ENCODE measurements at places on chromosomes 12 and 14.

- no peak for DNase-seq
Measured at GRCh38 chr14:97328743-97329142, 531.6 kb downstream of the VRK1 start.

GRCh38 chr14:21278632-21279031 is 1.3 kb upstream of the RPGRIP1 start:
- DNase-seq: no peak

- no peak for DNase-seq
Measured at GRCh38 chr12:80752464-80752863, 35.8 kb downstream of the MYF5 start.

DNA sequence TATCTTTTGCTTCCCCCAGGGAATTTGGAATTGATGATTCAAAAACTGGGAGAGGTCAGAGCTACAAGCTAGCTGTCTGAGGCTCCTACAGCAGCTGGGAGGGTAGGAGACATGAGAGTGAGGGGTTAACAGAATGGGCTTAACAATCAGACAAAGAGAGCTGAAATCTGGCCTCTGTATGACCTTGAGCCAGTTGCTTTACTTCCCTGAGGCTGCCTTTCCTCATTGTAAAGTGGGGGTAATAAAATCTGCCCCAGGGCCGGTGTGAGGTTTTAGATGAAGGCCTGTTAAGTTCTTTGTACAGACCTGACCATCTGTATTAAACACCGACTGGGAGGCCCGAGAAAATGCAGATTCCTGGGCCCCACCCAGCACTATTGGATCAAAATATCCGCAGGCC is 164.3 kb upstream of the NOS1 start:
- no peak for DNase-seq

DNA sequence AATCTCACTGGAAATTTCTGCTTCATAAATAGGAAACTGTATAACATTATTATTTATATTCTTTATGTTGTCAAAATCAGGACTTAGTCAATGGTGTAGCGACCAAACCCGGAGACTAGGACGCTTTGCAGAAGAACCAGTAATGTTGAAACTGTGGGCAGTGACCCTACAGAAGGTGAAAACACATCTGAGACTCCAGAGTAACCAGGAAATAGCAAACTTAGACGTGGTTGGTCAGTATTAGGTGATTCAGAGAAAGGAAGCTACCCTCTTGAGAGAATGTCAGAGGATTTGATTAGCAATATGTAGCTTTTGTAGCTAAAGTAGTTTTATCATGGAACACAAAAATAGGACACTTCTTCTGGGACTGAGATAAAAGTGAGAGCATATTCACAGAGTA is 381.9 kb downstream of the SLC16A7 start:
- DNase-seq: no peak

GRCh38 chr12:15532364-15532977 is 210.2 kb downstream of the PTPRO start:
- DNase-seq: peak; percentile 83

DNA sequence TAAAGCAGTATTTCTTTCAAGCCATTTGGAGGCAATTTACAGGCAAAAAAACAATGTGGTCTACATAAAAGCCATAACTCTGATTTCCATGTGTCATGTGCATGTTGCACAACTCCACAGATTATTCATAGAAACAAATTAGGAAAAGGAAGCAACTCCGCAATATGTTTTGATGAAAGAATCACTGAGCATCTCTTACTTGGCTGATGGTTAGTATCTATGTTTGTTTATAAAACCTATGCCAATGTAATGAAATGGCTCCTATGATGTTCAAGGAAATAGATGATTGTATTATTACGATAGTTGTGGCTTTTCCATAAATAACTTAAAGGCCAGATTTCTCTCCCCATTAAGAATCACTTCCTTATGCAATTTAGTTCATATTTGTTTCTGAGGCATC is 373.7 kb downstream of the CCDC91 start:
- peak; percentile 62 for DNase-seq

GRCh38 chr12:93827669-93828068 is 150.5 kb downstream of the CRADD start:
- DNase-seq: no peak

DNA sequence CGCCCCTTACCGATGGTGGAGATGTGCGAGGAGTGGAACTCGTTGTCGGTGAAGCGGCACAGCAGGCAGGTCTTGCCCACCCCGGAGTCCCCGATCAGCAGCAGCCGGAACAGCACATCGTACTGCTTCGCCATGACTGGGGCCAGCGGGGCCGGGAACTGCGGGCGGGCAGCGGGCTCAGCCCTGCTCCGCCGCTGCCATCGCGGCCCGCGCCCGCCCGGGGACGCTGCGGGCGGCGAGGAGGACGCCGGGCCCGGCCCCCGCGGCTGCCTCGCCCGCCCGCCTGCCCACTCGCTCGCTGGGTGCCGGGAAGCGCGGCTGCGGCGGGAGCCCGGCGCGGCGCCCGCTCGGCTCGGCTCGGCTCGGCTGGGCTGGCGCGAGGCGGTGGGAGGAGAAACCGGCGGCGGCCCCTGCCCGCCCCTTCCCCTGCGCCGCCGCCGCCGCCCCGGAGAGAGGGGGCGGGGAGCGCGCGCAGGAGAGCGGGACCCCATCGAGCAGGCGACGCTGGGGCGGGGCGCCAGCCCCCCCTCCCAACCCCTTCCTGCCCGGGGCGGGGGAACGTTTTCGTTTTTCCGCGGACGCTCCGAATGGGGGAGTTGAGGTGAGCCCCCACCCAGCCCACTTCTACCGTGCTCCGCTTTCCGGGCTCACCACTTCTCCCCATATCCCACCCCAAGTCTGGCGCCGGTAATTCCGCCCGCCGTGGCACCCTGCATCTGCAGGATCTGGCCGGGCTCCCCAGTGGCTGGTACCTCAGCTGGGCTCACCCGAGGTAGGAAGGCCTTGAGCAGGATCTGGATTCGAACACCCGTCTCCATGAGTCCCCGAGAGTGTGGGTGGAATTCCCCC is at the start of gene RAB15:
RAB15 (minus strand) TSS at position 394 of the 849 bp plus-strand sequence; CDS start at position 134, 260 bp downstream.
- no peak for DNase-seq

GRCh38 chr12:75892731-75893408 is 138.7 kb downstream of the PHLDA1 start:
- DNase-seq: peak; percentile 62

GRCh38 chr12:120584343-120585149 is 3.3 kb upstream of the POP5 start:
- no peak for DNase-seq

DNA sequence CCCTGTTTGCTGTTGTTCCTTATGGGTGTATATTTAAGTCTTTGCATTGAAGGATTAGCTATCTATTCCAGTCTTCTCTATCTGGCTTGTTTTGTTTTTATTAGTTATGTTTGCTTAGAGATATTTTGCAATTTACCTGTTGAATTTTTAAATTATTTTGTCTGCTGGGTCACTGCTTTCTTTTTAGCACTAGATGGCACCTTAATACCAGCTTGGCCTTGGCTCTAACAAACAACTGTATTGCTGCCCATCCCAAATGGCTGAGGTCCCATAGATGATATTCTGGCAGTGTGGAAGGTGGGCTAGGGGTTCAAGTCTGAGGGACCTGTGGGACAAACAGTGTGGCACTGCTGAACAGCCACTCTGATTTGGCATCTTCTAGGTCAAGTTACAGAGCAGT is 144.0 kb upstream of the FBXO33 start:
- no peak for DNase-seq

DNA sequence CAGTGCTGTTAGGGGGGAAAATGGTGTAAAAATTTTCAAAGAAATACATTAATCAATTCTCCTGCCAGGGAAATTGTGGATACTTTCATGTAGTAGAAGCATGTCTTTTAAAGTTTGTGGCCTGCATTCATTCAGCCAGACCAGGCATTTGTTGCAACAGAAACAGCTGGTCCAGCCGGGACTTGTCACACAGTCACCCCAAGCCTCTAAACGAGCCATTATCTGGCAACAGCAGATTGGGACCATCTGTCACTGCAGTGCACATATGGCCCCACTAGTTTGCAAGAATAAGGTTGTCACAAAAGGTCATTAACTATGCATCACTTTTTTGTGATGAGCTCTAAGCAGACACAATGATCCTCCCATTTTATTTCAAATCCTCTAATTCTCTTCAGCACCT is 193.9 kb downstream of the PHLDA1 start:
- no peak for DNase-seq

DNA sequence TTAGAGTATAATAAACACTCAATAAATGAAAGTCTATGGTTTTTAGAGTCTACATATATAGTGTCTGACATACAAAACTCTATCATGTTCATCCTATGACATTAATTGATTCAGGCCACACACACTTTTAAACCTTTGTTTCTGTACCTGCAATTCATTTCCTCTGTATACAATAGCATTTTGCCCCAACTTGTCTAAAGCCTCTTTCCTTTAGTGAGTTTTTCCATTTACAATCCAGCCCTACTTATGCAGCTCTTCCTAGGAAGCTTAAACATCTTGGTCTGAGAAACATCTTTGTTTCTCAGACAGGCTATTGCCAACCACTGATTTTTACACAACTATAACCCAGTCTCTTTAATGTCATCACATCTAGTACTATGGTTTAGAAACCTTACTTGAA is 214.7 kb upstream of the SLC16A7 start:
- no peak for DNase-seq

GRCh38 chr14:49962621-49963020 is 69.7 kb downstream of the ARF6 start:
- no peak for DNase-seq

DNA sequence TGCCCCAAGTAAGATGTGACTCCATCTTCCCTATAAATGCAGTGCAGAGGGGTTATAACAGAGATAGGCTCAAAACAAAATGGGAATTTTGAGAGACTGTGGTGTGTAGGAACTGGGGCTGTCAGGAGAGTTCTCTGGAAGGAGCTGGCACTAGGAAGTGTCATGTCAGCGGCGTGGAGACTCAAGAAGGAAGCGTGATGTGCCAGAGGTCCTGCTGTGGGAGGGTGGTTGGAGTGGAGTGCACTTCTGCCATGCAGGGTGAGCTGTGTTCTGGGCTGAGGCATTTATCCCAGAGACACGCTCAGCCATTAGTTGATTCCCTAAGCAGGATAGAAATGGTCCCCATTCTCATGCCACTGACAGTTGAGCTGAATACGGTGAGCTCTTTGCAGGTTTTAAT is 19.0 kb downstream of the GLT1D1 start:
- no peak for DNase-seq

GRCh38 chr12:25755136-25755970 is 202.3 kb upstream of the LMNTD1 start:
- DNase-seq: no peak

GRCh38 chr14:97970222-97970621 is 1173.0 kb downstream of the VRK1 start:
- no peak for DNase-seq

GRCh38 chr12:108722992-108723766 is 8.1 kb downstream of the CORO1C start:
- peak; percentile 82 for DNase-seq

DNA sequence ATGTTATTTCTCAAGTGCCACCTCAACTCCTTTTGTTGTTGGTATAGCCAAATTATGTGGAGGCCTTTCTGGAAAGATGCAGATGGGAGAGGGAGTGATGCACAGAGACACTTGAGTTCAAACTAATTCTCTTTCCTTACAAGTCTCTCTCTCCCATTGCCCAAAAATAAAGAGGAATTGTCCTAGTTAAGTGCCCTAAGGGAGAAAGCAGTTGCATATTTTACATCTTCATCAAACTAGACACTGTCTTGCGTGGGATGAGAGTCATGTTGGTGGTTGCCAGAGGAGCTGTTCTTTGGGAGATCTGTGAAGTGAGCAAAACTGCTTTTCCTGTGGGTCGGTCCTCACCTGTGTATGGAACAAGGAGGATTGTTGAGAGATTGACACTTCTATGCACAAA is 72.2 kb downstream of the EP400 start:
- no peak for DNase-seq

DNA sequence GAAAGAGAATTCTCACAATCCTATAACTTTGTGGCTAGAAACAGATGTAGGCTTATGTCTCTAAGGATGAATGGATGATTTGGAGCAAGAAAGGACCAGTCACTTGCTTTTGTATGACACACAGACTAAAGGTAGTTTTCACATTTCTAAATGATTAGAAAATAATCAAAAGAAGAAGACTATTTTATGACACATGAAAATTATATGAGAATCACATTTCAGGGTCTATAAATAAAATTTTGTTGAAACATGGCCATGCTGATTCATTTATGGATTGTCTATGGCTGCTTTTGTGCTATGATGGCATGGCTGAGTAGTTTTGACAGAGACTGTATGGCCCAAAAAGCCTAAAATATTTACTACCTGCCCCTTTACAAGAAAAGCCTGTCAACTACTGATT is 49.4 kb upstream of the FRMD6 start:
- DNase-seq: no peak

Measured in fibroblast of pulmonary artery (primary cell).